ENCODE measurements at places on chromosomes 16 and 17. TPM values are rescaled to one million over a fixed set of nuclear protein-coding genes. Genes with fewer than 3 reads are reported as not detected.

DNA sequence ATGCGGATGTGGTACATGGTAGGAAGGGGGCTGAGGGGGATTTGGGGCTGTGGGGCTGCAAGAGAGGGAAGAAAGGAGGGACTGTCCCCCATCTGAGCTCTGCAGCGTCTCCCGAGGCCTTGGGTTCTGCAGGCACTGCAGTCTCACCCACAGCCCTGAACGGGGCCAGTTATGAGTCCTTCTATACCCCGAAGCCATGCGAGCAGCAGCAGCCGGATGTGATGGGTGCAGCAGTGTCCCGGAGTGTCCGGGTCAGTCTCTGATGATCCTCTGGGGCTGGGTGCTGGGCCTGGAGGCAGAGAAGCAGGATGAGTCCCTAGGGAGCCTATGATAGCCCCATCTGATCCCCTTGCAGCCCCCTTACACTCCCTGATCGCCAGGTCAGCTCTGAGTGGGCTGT, 41.5 kb downstream of the CPNE2 start:
- DNase-seq = no peak

Gene MSI2
- total RNA-seq = 158 TPM

Gene KRTAP4-6
- not detected for total RNA-seq

DNA sequence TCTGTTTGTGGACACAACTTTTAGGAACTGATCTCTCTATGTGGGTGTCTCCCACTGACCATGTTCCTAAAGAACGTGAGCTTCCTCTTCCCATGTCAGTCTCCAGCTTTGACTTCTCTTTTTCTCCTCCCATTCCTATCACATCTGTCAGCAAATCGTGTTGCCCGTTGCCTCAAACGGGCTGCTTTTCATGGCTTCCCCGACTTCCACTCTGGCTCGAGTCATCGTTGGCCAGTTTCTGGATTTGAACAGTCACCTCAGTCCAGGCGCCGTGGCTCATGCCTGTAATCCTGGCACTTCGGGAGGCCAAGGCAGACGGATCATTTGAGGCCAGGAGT, 5.4 kb downstream of the ABCC1 start:
- no peak for DNase-seq

Gene ZG16
- total RNA-seq = 1.5 TPM

Gene TBC1D3
- not detected for total RNA-seq

Gene GINS2
- total RNA-seq = 13.7 TPM

Gene NUPR1
- total RNA-seq = 4.8 TPM

- no peak for DNase-seq
Observed at GRCh38 chr17:27106982-27107360, 186.9 kb upstream of the WSB1 start.

DNA sequence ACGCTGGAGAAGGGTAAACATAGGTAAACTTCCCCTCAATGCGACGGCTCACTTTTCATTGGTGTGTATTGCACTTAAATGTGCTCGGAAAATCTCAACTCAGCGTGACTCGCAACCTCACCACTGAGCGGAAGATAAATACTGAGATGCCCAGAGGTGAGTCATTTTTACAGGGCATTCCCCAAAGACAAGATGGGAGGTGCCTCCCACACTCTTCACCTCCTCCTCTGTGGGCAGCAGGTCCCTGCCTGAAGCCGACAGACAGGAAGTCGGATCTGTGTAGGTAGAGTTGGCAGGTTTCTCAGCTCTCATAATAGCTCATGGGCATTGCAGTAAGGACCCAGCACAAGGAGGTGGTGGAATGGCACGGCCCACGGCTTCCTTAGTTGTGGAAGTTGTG, 274.6 kb upstream of the HSBP1 start:
- DNase-seq = no peak

DNA sequence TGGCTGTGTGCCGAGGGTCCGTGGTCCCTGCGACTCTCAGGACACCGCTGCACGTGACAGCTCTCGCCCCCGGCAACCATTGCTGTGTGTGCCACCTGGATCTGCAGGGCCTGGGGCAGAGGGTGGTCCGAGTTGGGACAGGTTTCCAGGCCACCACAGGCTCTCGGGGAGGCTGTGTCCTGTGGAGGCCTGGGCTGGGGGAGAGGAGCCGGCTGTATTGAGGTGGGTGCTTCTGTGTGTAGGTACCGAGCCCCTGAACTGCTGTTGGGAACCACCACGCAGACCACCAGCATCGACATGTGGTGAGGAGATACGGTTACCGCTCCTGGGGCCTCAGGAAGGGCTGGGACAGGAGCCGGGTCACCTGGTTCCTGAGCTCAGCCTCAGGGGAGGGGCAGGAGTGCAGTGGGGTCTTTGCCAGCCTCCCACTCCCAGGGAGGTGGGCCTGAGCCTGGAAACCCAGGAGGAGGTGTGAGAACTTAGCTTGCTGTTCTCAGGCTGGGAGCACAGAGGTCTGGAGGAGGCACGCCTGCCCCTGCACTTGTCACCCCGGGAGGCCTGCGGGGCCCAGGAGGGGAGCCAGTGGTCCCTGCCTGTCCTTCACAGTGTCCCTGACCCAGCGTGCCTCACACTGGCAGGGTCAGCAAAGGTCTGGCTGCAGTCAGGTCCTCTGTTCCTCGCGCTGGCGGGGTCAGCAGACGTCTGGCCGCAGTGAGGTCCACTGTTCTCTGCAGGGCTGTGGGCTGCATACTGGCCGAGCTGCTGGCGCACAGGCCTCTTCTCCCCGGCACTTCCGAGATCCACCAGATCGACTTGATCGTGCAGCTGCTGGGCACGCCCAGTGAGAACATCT, 7.3 kb downstream of the SPATA2L start:
- DNase-seq = no peak

Gene DNAI2
- total RNA-seq = 0.87 TPM

- DNase-seq = no peak
Observed at GRCh38 chr16:15443753-15444152, 9.4 kb downstream of the BMERB1 start.

GRCh38 chr16:78791011-78791410, 691.6 kb downstream of the WWOX start:
- DNase-seq = no peak

- DNase-seq = no peak
Observed at GRCh38 chr17:8392674-8393469, 4.8 kb downstream of the RNF222 start.

- no peak for DNase-seq
Observed at GRCh38 chr16:29306943-29307597, 99.4 kb downstream of the NPIPB11 start.

DNA sequence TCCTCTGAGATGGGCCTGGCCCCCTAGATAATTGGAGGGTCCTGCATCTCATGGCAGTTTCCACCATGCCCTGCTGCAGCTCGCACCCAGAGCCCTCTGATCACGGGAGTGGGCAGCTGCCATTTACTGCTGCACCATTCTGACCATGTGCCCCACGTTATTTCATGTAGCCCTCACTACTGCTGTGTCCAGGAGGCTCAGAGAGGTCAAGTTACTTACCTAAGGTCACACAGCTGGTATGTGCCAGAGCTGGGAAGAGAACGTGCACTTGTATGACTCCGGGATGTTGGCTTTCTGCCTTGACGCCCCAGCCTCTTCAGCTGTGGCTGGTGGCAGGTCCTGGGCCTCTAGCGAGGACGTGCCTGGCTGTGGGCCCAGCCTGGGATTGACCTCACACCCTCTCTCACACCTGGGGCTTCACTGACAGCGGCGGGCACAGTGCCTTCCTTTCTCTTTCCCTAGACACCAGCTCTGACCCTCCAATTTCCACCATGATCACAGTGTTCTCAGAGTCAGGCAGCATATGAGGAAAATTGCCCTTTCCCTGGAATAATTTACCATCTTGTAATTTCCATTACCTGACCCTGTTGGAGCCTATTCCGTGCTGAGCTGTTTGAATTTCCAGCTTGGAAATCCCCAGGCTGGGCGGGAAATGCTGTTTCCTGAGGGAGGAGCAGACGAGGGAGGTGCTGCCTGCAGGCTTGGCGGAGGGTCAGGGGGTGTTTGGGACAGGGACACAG, 18.5 kb upstream of the DOC2B start:
- no peak for DNase-seq

Gene CD300H
- not detected for total RNA-seq

DNA sequence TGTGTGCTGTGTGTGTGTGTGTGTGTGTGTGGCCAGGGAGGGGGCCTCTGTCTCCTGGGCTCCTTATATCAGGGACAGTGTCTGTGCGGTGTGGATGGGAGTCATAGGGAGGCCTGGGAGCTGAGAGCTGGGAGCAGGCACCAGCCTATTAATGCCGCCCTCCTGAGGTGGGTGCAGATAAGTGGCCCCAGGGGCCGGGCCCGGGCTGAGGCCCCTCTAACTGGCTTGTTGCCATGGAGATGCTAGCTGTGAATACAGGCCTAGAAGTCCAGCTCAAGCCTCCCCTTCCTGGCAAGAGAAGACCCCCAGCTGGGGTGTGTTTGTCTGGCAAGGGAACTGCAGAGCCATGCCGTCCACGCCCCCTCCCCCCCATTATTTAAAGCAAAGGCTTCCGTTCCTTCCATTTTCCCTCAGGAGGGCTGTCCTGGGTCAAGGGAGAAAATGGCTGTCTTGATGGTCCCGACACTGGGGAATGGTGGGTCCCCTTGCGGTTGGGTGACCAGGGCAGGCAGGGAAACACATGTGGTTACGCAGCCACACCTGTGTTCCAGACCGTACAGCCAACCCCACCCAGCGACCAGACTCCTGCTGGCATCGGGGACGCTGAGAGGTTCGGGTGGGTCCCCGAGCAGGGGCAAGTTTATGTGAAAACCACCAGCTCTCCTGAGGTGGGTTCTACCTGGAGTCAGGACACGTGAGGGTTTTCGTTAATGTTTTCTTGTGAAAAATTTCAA, 141.1 kb downstream of the MRM1 start:
- no peak for DNase-seq

DNA sequence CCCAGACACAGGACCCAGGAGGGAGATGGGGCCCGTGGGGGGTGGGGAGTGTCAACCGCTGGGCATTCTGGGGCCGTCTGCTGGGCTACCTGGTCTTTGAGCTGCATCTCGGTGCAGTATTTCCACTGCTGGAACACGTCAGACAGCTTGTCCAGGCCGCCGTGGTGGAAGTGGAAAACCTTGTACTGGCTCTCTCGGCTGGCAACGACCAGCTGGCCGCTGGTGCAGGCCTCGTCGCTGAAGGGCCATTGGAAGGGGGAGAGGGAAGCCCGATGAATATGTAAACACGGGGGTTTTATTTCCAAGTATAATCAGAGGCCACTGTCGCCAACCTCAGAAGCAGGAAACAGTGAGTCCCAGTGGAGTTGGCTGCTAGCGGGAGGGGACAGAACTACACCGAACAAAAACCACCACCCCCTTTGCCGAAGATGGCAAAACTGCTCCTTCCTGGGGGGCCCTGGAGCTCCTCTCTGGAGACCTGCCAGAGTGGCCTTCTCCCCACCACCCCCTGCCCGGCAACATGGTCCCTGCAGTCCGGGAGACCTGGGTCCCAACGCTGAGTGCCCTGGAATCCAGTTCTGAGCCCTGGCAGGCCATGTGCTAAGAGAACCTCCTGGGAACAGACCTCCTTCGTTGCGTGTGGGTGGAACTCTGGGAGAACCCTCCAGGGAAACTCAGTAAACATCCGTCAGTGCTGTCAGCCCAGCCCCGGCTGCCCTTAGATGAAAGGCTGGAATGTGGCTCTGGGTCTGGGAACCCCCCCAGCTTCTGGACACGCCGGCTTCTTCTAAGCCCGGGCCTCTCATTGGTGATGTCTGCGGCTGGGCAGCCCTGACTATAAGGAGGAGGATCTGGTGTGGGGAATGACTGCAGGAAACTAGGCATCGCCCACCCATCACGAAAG, 84.1 kb downstream of the TBC1D16 start:
- DNase-seq = peak; percentile 73

Gene IL34
- not detected for total RNA-seq

DNA sequence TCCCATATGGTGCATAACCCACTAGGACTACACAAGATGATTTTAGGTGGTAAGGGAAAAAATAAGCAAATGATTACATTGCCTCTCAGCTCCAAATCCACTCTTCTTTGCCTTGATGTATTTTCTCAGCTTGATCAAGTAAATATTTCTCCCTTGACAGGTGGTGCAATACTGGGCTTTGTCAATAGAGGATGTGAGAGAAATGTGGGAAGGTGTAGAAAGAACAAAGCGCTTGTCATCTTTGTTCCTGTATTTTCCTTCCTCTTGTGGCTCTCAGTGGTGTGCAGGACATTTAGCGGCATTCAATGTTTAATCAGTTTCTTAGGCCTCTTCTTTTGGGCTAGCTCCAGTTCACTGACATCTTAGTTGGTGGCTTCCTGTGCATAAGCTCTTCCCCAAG, 1165.8 kb upstream of the GOT2 start:
- no peak for DNase-seq

Gene ATP2C2
- total RNA-seq = 12.2 TPM

GRCh38 chr17:79836510-79836971, 2.7 kb downstream of the CBX4 start:
- DNase-seq = no peak

- no peak for DNase-seq
Observed at GRCh38 chr17:18182110-18182977, 1.3 kb upstream of the ALKBH5 start.

DNA sequence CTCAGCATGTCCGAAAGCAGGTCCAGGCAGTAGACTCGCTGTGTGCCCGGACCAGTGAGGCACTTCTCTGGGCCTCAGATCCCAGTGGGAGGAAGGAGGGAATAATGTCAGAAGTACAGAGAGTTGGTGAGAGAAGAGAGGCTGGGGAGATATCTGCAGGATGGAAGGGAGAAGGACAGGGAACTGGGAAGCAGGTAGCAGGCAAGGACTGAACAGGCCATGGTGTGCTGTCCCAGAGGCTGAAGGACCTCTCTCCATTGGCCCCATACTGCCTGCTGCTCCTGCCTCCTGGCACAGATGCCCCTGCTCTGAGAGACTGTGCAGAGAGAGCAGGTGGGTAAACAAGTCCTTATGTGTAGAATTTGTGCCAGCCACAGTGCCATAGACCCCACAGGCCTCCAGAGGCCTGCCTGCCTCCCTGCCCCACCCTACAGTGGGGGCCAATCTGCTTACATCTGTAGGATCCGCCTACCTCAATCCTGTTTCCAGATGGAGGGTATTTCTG, 34.2 kb upstream of the CRHR1 start:
- DNase-seq = no peak

GRCh38 chr17:71976011-71976649, 144.7 kb upstream of the SOX9 start:
- no peak for DNase-seq

GRCh38 chr16:89147085-89147817, 24.3 kb upstream of the CDH15 start:
- no peak for DNase-seq

DNA sequence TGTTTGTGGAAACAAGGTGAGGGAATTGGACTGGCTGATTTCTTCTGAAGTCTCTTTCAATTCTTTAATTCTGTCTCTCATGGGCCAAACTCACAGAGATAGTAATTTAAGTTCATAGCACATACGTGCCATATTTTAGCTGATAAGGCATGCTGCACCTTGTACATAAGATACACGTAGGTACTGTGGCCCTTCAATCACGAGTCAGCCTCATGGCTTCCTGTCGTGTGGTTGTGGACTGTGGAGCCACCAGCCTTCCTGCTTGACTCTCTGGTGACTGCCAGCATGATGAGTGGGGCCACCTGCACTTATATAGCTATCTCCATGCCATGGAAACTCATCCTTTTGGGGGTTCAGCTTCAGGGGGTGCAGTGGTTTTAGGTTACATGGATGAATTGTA, 25.1 kb downstream of the KSR1 start:
- DNase-seq = no peak

Gene PIRT
- 0.38 TPM for total RNA-seq

- DNase-seq = no peak
Observed at GRCh38 chr17:2438823-2439222, 38.0 kb upstream of the MNT start.
